Right ventricle myocardium superior (tissue), 1 donor: ENCODE measurements at places on chromosomes 13 and 19. TPM values are rescaled to one million over a fixed set of nuclear protein-coding genes. Genes with fewer than 3 reads are reported as not detected.

The APOC4 gene
- not detected for total RNA-seq

The CD33 gene
- 7.0 TPM for total RNA-seq

The ACOD1 gene
- not detected for total RNA-seq

The FFAR1 gene
- total RNA-seq, result not detected

The PLVAP gene
- total RNA-seq, result 18.1 TPM

The CABP5 gene
- total RNA-seq, result not detected

The PSG11 gene
- not detected for total RNA-seq

The ZNF69 gene
- 4.7 TPM for total RNA-seq

The CNN1 gene
- 59.5 TPM for total RNA-seq
